ENCODE measurements at places on chromosomes 7 and 10.

DNA sequence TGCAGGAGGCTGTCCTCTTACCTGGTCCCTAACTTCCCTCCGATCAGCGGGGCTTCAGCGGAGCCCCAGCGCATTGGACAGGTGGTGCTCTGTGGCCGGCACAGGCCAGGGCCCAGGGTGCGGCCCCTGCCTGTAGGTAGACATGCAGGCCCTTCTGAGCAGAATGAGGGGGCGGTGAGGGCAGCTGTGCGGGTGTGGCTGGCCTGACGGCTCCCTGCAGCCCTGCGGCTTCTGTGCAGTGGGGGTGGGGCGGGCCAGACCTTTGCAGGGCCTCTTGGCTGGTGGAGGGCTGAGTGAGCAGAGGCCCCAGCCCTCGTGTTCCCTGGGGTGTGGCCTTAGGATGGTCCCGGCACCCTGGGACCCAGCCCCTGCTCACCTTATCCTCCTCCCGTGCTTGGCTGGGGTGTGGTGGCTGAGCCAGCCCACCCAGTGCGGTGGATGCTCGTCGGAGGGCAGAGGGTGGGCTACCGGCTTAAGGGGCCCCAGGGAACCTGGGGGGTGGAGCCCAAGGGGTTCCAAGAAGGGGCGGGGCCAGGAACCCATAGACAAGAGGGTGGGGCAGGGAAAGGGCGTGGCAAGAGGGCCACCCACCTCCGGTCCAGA, 175.2 kb upstream of the TNRC18 start:
- peak; percentile 44 for DNase-seq

DNA sequence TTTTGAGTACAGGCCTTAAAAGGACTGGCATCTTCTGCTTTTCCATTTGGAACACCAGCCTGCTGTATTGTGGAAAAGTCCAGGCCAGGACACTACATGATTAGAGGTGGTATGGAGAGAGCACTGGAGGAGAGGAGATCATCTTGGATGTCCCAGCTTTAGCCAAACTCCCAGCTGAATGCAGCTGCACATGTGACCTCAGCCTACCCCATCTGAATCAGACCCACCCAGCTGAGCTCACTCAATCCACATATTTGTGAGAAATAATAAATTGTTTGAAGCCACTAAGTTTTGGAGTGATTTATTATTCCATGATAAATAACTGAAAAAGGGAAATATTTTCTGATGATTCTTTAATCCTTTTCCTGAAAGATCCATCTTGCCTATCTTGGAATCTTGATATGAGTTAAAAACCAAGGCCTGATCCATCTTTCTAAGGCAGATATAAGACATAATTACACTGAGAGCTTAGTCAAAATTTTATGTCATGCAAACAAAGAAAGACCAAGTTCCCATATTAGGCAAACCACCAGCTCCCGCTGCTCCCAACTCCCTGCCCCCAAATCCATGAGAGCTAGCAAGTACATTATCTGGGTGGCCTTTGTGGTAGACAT, 55.1 kb upstream of the TRIL start:
- peak; percentile 60 for DNase-seq

- DNase-seq = peak; percentile 60
These were observed 44.0 kb downstream of the ADK start for GRCh38 chr10:74194999-74195398.

GRCh38 chr7:41705109-41705901, 2.4 kb upstream of the INHBA start:
- peak; percentile 92 for DNase-seq

GRCh38 chr10:19133992-19134391, 85.4 kb downstream of the MALRD1 start:
- DNase-seq = no peak

DNA sequence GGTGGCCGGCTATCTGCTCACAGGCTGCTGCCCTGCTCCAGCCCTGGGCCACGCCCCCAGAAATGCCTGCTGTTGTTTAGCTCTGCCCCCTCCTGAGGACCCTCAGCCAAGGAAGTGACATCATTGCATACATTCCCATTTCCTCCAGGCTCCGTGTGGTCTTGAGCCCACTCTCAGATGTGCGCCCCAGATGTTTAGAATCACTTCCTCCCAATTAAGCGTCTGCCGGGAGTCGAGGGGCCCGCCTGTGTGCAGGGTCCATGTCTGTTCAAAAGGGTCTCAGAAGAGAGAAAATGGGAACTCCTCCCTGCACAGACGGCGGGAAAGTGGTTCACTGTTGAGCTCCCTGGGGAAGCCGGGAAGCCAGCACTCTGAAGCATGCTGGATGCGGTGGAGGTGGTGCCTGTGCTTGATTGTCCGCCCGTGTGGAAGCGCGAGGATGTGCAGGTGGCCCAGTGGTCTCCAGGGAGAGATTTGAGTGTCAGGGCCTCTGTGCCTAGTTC, 116.9 kb upstream of the PPIF start:
- peak; percentile 48 for DNase-seq

DNA sequence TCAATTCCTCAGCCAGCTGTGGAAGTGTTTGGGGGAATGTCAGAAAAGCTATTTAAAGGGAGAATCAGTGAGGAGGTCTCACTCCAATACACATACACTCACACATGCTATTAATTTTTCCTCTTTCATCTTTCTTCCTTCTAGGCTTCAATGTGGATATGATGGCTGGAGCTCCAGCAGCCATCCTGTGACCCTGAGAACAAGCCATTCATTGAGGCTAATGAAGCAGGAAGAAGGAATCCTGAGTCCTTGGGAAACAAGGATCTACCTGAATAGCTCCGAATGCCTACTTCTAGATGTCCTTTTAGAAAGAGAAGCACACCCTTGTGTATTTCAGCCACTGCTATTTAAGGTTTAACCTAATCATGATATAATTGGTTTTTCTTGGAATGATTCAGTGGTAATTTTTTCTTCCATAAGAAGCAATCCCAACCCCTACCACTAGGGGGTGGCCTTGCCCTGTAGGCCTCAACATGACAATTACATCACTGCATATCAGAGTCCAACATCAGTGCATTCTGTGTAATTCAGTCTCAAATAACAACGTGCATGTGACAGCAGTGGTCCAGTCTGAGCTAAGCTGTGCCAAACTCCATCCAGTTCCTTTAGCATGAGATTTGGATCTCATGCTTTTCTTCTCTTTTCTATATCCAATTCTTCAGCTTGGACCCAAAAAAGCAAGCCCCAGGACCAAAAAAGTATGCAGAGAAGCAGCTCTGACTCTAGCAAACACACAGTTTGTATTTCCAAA, 85.3 kb upstream of the ANKRD1 start:
- DNase-seq = peak; percentile 68

DNA sequence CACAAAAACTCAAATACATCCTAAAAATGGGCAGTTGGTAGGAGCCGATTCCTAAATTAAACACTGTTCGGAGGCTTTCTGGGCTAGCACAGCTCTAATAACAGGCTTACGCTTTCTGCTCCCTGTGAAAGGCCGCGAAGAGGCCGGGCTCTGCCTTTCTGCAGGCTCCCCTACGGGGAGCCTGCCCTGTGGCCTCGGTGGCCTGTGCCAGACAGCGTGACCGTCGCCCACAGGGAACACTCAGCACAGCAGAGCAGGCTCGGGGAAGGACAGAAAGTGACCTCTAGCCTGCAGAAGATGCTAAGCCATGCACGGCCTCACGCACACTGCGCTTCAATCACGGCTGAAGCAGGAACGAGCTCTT, 64.2 kb downstream of the DIP2C start:
- no peak for DNase-seq

GRCh38 chr7:11648980-11649379, 183.0 kb downstream of the THSD7A start:
- peak; percentile 37 for DNase-seq

DNA sequence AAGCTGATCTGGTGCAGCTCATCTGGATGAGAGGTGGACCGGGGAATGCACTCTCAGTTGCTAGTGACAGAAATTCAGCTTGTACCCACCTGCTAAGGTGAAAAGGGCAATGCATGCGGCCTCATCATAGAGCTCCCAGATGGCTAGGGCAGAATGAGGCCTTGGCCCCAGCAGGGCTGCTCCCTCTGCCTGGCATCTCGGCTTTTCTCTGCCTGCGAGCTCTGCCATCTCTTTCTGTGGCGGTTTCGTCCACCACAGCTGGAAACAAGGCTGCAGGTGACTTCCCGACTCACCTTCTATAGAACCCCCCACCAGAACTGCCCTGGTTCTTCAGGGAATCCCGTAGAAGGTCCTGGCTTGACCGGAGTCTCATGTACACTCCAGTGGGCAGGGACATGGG, 60.1 kb downstream of the TACC2 start:
- DNase-seq = no peak

- no peak for DNase-seq
These were observed 33.8 kb downstream of the NOLC1 start for GRCh38 chr10:102185811-102186527.

Data from fibroblast of upper back skin (primary cell).